ENCODE measurements at places on chromosomes 3 and 15.

- DNase-seq: no peak
Measured at GRCh38 chr3:160162440-160162839, 62.8 kb upstream of the C3orf80 start.

DNA sequence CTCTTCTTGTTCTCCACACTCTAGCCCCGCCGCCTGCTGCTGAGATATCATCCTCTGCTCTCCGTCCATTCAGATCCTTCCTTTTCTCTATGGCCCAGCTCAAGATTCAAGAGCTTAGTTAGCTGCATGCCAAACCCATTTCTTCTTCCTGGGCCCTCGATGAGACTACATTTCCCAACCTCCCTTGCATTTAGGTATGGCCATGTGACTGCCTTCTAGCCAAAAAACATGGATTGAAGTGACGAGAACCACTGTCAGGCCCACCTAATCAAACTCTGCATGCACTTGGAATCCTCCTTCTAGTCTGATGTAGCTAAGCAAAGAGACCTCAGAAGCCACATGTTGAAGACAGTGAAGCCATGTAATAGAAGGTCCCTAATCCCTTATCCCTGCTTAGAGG is 308.2 kb downstream of the VPS13C start:
- no peak for DNase-seq

GRCh38 chr3:88410259-88410658 is 260.5 kb downstream of the C3orf38 start:
- no peak for DNase-seq

GRCh38 chr3:59425942-59426341 is 376.1 kb upstream of the CFAP20DC start:
- DNase-seq: no peak

DNA sequence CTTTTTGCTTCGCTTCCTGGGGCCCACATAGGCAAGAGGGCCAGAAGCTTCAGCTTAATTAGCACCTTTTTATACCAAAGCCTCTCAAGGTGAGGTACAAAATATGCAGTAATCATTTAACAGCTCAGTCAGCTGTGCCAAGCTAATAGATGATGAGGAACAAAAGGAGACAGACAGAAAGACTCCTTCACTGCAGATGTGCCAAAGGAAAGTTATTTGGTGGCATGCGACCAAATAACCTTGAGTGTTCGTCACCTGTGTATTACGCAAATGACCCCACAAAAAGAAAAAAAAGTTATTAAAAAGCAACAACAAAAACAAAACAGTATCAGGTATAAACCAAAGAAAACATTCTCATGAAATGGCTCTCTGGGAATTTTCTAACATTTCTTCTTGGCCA is 325.8 kb upstream of the IGF1R start:
- DNase-seq: no peak

- no peak for DNase-seq
Measured at GRCh38 chr3:28504976-28505375, 156.4 kb upstream of the AZI2 start.
